ENCODE measurements at places on chromosomes 12 and 14. TPM values are rescaled to one million over a fixed set of nuclear protein-coding genes. Genes with fewer than 3 reads are reported as not detected.

- peak within 1 kb of the TSS; percentile 90 for H3K27ac ChIP-seq
- peaks cover 21% of the 10 kb centered on the region for H3K4me1 ChIP-seq
- peak within 1 kb of the TSS; percentile 78 for H3K4me3 ChIP-seq
- DNase-seq, result peak; percentile 76
Measured at GRCh38 chr12:2959192-2959504, at the start of gene TEAD4. Gene TEAD4 (plus strand): TSS chr12:2959397.

DNA sequence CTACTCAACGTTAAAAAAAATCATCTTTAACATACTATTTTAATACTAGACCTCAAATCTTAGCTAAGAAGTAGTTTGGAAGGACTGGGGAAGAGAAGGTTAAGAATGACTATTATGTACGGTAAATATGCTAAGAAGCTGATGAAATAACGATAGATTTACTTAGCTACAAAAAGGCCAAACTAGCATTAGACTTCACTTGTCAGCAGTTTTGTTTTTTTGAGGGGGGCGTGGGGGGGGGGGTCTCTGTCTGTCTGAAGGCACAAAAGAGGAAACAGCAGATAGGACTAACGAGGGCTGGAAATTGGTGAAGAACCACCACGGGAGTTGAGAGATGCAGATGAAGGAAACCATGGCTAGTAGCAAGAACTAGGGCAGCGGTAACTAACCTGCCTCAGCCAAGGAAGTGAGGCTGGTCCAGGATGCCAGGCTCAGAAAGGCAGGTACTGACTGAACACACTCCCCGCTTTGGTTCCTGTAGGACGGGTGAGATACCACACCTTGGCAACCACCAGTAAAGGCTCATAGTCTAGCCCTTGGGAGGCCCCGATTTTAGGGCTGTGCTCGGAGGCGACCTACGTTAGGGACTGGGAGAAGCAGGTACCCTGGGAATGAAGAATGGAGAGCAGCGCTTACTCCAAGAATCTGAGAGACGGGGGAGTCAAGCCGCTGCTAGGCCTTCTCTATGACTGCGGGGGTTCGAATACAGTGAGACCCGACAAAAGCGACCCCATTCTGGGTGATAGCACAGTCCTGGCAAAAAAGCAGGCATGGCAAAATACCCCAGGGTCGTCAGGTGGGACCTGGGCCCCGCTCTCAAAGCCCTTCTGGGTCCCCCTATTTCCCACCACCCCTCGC lies 675 bp downstream of the NEDD8 start:
- peaks cover 7% of the 10 kb centered on the region for H3K36me3 ChIP-seq
- no peak for DNase-seq
- no peaks in the 10 kb centered on the region for H3K27me3 ChIP-seq
- H3K4me1 ChIP-seq, result peaks cover 27% of the 10 kb centered on the region
- peak overlapping the region; percentile 98 for H3K4me3 ChIP-seq

Gene GALNT9
- not detected for total RNA-seq

DNA sequence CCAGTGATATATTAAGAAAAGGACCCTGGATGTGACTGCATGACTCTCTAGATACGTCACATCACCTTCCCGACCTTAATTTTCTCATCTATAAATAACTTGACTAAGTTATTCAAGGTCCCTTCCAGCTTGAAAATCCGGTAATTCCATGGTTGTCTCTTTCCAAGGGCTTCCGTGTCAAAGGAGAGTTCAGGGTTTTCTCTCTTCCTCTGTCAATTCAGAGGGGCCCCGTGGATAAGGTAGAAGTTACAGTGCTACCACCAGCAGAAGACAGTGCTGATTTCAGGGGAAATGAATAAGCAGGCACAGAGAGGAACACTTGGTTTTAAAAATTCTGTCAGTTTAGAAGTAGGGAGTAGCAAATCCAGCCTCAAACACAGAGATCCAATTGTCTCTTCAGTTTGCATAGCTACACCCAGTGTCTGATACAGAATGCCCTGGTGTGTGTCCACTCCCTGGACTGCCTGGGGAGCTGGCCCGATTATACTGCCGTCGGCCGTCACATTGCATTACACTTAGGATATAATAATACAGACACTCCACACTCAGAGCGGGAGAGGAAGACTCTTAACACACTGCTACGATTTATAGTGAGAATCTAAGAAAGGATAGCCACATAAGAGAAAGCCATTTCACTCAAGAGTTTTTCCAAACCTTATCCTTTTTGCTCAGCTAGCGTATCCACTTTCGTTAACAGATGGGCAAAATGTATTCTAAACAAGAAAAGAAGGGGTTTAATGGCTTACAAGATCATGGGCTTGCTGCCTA lies 54.7 kb upstream of the GTF2A1 start:
- peaks cover 26% of the 10 kb centered on the region for H3K4me1 ChIP-seq
- peaks cover 5% of the 10 kb centered on the region for H3K36me3 ChIP-seq
- H3K27ac ChIP-seq, result no peak overlapping the region
- DNase-seq, result no peak

Gene FGF23
- total RNA-seq, result not detected

- H3K36me3 ChIP-seq, result no peaks in the 10 kb centered on the region
- DNase-seq, result no peak
- H3K27me3 ChIP-seq, result peaks cover 16% of the 10 kb centered on the region
- no peak overlapping the region for H3K4me3 ChIP-seq
- no peaks in the 10 kb centered on the region for H3K4me1 ChIP-seq
Measured at GRCh38 chr14:70887207-70887681, 20.0 kb upstream of the PCNX1 start.

- no peak for DNase-seq
- no peaks in the 10 kb centered on the region for H3K36me3 ChIP-seq
- no peak overlapping the region for H3K4me3 ChIP-seq
- peaks cover 10% of the 10 kb centered on the region for H3K4me1 ChIP-seq
Measured at GRCh38 chr12:121191151-121191550, 18.8 kb upstream of the P2RX4 start.

DNA sequence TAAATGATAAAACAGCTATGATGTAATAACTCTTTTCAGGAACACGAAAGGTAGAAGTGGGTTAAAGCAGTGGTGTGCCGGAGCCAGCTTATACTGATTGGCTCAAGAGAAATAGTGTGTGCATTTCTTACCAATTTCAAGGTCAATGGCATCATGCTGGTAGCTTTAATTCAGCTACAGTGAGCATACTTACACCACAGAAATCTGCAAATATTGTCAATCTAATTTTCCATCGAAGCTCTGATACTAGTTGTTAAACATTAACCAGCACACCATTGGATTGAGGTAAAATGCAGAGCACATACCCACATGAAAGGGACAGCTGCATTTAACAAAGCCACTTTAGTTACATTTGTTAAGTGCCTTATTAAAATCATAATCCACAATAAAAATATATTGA lies 225.7 kb downstream of the KCNC2 start:
- H3K27me3 ChIP-seq, result no peaks in the 10 kb centered on the region
- H3K27ac ChIP-seq, result no peak overlapping the region
- H3K36me3 ChIP-seq, result no peaks in the 10 kb centered on the region
- H3K4me3 ChIP-seq, result no peak overlapping the region

GRCh38 chr14:51501746-51502145 lies 150.0 kb upstream of the FRMD6 start:
- no peak for DNase-seq
- no peaks in the 10 kb centered on the region for H3K36me3 ChIP-seq
- H3K27ac ChIP-seq, result no peak overlapping the region
- no peaks in the 10 kb centered on the region for H3K4me1 ChIP-seq
- H3K4me3 ChIP-seq, result no peak overlapping the region

Gene A2M
- not detected for total RNA-seq

DNA sequence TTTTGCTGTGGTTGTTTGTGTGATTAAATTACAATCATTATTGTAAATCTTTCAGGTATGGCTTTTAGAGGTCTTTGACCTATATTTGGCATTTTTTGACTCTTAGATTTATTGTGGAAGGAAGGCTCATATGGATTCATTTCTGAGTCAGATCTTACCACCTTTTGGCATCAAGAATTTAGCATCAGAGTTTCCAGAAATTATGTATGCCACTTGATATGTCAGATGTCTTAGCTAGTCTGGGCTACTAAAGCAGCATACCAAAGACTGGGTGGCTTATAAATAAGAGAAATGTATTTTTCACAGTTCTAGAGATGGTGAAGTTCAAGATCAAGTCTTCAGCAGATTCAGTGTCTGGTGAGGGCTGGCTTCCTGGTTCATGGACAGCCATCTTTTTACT lies 129.5 kb upstream of the PZP start:
- no peaks in the 10 kb centered on the region for H3K36me3 ChIP-seq
- no peak overlapping the region for H3K4me3 ChIP-seq
- no peaks in the 10 kb centered on the region for H3K27me3 ChIP-seq
- no peak for DNase-seq
- no peaks in the 10 kb centered on the region for H3K4me1 ChIP-seq

DNA sequence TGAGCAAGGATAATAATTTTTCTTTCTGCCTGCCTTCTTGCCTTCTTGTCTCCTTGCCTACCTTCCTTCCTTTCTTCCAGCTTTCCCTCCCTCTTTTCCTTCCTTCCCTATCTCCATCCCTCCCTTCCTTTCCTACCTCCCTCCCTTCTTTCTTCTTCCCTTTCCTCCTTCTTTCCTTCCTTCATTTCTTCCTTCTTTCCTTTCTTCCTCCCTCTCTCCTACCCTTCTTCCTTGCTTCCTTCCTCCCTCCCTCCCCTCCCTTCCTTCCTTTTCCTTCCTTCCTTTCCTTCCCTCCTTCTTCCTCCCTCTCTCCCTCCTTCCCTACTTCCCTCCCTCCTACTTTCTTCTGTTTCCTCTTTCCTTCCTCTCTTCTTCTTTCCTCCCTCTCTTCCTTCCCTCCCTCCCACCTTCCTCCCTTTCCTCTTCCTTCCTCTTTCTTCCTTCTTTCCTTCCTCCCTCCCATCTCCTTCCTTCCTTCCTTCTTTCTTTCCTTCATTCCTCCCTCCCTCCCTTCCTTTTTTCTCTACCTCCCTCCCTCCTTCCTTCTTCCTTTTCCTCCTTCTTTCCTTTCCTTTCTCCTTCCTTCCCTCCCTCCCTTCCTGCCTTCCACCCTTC lies 329.8 kb downstream of the APAF1 start:
- no peaks in the 10 kb centered on the region for H3K36me3 ChIP-seq
- no peak overlapping the region for H3K27ac ChIP-seq
- DNase-seq, result no peak
- H3K27me3 ChIP-seq, result no peaks in the 10 kb centered on the region
- no peaks in the 10 kb centered on the region for H3K4me1 ChIP-seq

DNA sequence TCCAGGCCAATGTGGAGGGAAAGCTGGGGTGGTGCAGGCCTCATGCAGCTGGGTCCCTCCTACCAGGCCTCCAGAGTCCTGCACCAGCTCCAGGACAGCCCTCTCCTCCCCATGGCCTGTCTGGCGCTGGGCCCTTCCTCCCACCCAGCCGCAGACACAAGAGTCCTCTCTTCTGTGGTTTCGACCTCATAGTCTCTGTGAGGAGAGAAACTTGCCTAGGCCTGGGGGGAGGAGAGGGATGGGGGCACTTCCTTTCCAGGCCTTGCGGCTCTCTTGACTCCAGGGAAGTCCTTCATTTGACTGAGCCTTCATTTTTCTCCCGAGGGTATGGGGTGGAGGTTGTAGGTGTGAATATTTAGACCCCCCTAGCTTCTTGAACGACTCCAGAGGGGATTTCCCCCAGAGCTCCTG lies 2.3 kb downstream of the MMP14 start:
- H3K4me3 ChIP-seq, result peak overlapping the region; percentile 93
- no peaks in the 10 kb centered on the region for H3K27me3 ChIP-seq
- no peak for DNase-seq
- H3K27ac ChIP-seq, result no peak overlapping the region
- H3K36me3 ChIP-seq, result peaks cover 20% of the 10 kb centered on the region
- peaks cover 22% of the 10 kb centered on the region for H3K4me1 ChIP-seq

DNA sequence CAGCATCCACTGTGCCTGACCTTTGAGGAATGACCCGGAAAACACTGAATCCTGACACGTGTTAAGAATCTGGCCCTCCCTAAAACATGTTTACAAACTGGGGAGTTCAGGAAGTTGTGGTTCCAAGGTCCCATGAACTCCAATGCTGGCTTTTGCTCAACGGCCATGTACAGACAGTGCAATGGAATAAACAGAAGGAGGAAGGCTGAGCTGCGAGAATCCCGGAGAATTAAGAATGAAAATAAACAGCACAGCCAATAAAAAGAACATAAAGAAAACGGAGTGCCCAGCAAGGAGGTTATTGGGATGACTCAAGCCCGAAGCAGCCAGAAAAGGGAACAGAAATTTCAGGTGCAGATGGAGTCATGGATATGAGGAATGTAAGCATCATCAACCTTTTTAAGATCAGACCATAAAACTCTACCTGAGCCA lies 32.3 kb downstream of the BCL11B start:
- H3K36me3 ChIP-seq, result no peaks in the 10 kb centered on the region
- no peak overlapping the region for H3K4me3 ChIP-seq
- peak; percentile 30 for DNase-seq
- peaks cover 78% of the 10 kb centered on the region for H3K27me3 ChIP-seq
- H3K4me1 ChIP-seq, result no peaks in the 10 kb centered on the region
- no peak overlapping the region for H3K27ac ChIP-seq

Gene MGST1
- total RNA-seq, result 99.3 TPM

Gene LMO3
- 2.3 TPM for total RNA-seq

- DNase-seq, result no peak
- H3K4me3 ChIP-seq, result no peak overlapping the region
- no peaks in the 10 kb centered on the region for H3K27me3 ChIP-seq
- no peaks in the 10 kb centered on the region for H3K36me3 ChIP-seq
- no peak overlapping the region for H3K27ac ChIP-seq
- peaks cover 24% of the 10 kb centered on the region for H3K4me1 ChIP-seq
Measured at GRCh38 chr12:127278351-127278750, 988.6 kb upstream of the TMEM132C start.

DNA sequence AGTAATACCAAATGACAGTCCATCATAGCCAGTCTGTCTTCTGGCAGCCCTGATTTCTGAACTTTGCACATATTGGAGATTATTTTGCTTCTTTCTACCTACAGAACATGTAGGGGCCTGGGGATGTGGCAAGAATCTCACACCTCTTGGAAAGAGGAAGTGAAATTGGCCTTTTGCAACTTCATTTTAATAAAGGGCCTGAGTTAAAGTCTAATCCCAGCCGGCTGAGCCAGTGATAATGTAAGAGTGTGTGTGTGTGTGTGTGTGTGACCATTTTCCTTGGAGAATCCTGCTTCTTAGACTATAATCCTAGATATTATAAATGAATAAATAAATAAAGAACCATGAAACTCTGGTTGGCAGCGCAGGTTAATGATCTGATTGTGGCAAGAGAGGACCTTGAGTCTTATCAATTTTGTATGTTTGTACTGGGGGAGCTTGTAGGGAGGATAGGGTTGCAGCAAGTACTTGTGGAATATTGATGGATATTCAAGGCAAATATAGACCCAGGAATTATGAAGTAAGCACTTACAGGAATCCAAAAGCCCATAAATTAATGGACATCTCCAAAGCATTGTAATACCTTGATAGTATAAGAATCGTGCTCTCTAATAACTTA lies 233.2 kb upstream of the AMIGO2 start:
- peaks cover 1% of the 10 kb centered on the region for H3K4me1 ChIP-seq
- H3K27me3 ChIP-seq, result no peaks in the 10 kb centered on the region
- no peak overlapping the region for H3K27ac ChIP-seq
- no peak for DNase-seq

Measured in PC-3 (cell line).